BE2C (cell line): ENCODE measurements at places on chromosomes 3 and 15.
A peak's percentile ranks its signal among the peaks of the same experiment; 100 is the strongest.

DNA sequence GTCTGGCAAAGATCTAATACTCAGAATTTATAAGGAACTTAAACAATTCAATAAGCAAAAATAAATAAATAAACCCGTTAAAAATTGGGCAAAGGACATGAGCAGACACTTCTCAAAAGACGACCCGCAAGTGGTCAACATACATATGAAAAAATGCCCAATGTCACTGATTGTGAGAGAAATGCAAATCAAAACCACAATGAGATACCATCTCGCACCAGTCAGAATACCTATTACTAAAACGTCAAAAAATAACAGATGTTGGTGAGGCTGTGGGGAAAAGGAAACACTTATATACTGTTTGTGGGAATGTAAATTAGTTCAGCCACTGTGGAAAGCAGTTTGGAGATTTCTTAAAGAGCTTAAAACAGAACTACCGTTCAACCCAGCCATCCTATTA is 188.0 kb upstream of the MRPL3 start:
- DNase-seq: no peak

GRCh38 chr15:73926219-73927002 is at the start of gene LOXL1:
TSS of gene LOXL1 (plus strand) at chr15:73926462. CDS start at chr15:73926784, 322 bp downstream.
- peak; percentile 75 for DNase-seq

DNA sequence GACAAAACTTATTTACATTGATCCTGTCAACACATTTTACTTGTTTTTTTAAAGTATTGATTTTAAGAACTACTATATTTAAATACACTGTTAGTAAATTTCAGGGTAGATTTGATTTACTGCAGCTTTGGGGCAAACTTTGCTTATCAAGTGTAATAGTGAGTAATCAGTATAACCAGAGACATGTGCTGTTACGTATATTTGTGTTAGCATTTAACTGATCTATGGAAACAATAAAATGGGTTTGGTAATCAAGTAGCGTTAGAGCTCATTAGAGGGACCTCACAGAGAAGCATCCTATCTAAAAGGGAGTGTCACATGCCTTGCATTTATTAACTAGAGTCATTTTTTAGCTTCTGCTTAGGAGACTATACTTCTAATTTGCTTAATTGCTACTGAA is 131.5 kb upstream of the ALCAM start:
- no peak for DNase-seq

DNA sequence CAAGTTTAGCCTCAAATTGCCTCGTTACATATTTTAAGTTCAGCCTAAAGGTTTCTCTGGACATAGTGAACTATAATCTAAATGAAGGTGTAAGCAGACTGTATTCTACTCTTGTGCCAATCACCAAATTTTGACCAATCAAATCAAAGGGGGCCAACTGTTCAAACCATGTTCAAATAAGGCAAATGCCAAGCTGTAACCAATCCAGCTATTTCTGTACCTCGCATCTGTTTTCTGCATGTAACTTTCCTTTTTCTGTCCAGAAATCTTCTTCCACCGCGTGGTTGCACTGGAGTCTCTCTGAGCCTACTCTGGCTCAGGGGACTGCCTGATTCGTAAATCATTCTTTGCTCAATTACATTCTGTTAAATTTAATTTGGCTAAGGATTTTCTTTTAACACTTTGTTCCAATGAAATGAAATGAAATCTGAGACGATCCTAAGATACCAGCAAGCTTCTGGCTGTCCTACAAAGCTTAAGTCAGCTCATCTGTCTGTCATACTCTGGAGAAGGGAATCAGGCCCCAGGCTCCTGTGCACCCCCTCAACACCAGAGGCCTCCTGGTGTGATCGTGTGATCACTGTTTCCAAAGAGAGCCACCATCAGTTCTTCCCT is 53.2 kb upstream of the ZNF148 start:
- no peak for DNase-seq

DNA sequence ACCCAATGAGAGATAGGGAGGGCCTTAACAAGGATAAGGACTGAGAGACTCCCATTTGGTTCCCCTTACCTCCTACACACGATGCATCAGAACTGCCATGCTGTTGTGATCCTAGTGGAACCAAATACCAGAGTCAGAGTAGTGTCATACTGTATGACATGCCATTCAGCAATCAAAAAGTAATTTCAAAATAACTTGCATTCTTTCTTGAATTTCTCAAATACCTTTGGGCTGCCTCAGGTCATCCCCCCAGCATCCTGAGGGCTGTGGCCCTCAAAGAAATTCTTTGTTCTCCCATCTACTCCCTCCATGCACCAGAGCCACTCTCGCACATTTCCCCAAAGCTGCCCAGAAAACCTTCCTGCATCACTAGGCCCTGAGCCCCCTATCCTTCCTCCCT is 68.9 kb upstream of the PPP2R3A start:
- no peak for DNase-seq

- no peak for DNase-seq
These were observed 6.0 kb upstream of the PODXL2 start for GRCh38 chr3:127622772-127623576.

GRCh38 chr3:53790470-53790869 is 55.7 kb downstream of the CHDH start:
- DNase-seq: no peak

GRCh38 chr15:70234256-70234905 is 136.7 kb upstream of the TLE3 start:
- no peak for DNase-seq

DNA sequence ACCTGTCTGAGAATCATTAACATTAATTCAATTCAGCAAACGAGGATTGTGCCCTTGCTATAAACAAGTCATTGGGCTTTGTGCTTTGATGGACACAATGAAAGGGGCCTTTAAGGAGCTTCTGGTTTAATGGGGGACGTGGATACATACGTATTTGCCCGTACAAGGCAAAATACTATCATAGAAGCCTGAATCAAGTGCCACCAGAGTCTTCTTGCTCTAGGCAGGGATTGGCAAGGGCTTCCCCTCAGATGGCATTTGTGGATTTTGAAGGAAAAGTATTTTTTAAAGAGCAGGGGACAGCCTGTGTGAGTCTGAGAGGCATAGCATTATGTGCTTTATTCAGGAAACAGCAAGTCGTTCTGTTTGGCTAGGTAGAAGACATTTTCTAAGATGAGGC is 83.7 kb upstream of the NEDD4 start:
- no peak for DNase-seq

DNA sequence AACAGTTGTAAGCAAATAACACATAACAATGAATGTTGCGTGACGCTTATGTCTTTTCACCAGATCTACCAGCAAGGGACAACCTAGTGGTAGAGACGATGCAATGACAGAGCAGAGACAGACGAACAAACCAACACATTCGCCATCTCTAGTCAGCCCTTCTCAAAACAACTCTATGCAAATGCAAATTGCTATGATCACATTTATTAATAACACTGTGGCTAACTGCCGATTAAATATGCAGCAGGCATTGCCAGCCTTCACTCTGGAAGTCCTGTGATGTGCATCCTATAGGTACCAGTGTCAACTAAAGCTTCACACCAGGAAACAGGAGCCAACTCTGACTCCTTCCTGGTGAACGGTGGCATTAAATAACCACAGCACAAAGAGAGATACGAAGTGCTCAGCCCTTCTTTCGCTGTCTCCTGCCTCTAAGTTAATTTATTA is 94.2 kb downstream of the FOXP1 start:
- DNase-seq: no peak

DNA sequence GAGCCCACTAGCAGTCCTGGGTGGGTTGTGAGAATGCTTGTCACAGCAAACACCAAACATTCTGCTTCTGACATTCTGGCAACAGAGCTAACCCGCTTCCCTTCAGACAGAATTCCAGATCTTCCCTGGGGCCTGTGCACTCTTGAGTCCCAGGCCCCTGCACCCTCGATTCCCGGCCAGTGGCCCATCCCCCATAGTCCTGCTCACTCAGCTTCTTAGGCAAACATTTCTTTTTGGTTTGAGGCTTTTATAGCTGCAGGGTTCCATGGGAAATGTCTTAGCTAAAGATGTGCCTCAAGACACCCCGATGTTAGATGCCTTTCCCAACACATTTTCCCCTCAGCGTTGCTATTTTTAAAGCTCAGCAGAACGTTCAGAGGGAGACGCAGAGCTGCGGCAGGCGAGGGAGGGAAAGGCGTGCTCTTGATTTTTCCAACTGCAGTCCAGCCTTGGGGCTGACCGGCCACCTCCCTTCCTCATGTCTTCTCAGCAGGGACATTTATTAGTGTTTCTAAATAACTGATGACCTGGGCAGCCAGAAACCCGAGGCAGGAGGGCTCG is 35.2 kb downstream of the ABTB1 start:
- no peak for DNase-seq

DNA sequence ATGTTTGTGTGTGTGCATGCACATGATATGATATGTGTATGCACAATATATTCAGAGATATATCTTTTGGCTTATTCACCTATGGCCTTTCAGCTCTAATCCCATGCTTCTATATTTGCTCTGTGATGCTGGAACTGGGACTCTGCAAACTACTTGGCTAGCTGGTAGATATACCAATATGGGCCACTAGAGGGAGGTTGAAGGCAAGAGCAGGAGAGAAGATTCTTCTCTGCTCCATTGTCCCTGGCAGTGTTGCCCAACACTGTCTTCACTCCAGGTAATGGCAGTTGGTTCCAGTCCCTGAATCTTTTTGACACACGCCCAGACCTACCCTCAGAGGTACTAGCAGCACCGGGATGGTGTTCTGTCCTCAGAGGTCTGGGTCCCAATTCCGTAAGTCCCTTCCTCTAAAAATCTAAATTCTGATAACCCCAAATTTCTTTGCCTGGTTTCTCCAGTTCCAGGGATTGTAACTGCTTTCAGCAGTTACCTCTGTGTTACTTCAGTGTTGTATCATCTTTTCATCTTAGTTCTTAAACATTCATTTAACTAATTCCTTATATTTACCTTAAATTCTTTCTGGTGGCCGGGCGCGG is 44.7 kb downstream of the GTPBP8 start:
- peak; percentile 62 for DNase-seq

GRCh38 chr3:190384309-190384756 is 3.6 kb upstream of the CLDN16 start:
- no peak for DNase-seq

DNA sequence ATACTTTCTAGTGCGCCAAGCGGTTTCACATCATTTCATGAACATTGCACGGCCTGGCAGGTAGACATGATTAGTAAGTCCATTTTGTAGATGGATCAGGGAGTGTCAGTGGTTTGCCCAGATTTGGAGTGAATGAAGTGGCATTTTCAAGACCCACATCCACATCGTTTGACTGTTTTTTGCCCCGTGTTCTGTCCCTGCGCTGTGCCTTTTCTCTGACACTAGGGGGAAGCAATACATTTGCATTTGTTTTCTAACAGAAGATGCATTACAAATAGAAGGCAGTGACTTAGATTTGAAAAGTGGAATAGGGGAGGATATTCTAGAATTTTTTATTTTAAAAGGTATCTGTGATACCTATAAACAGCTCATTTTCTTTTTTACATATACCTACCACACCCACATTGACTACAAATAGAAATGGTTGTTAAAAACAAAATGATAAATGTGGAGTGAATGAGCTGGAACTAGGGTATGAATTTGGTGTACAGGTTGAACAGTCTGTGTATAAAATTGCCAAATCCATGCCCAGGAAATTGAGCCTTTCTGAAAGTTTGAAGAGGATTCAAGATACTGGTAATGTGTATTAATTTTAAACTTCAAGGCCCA is 98.0 kb downstream of the USP13 start:
- peak; percentile 18 for DNase-seq

GRCh38 chr3:49484471-49484870 is 14.4 kb downstream of the DAG1 start:
- DNase-seq: no peak

GRCh38 chr15:69902414-69903062 is 195.2 kb downstream of the TLE3 start:
- DNase-seq: no peak

DNA sequence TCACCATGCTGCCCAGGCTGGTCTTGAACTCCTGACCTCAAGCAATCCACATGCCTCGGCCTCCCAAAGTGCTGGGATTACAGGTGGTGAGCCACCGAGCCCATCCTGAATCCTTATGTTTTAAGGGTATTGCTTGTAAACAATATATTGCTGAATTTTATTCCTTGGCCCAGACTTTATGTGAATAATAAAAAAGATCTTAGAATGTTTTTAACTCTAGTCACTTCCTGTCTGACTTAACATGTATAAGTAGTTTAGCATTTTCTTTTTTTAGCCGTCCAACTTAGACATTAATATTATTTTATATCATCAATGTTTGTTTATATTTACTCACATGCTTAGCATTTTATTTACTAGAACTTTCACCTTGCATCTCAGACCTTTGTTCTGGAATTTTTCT is 9.2 kb upstream of the EIF2B5 start:
- no peak for DNase-seq
